ENCODE measurements at places on chromosomes 5 and 9.

DNA sequence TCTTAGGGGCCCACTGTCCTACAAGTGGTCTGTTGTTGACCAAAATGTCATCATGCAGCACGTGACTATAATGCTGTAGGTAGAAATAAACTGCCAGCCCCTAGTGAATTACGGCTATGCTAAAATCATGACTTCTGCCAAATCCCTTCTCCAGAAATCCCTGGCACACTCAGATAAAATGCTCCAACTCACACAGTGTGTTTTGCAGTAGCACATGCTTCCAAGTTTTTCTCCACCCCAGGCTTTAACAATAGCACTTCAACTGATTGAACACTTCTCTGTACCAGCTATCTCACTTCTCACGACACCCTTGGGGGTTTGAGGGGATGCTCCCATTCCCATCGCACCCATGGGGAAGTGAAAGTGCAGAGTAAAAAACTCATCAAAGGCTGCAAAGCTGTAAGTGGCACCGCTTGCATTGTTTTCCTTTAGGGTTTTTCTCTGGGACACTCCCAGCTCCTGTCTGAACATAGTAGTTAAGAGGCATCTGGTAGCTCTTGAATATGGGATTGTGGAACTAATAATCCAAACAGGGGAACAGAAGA, 151.0 kb upstream of the SLC24A2 start:
- no peak for DNase-seq

- DNase-seq = no peak
Observed at GRCh38 chr5:112480501-112480900, 61.4 kb upstream of the EPB41L4A start.

DNA sequence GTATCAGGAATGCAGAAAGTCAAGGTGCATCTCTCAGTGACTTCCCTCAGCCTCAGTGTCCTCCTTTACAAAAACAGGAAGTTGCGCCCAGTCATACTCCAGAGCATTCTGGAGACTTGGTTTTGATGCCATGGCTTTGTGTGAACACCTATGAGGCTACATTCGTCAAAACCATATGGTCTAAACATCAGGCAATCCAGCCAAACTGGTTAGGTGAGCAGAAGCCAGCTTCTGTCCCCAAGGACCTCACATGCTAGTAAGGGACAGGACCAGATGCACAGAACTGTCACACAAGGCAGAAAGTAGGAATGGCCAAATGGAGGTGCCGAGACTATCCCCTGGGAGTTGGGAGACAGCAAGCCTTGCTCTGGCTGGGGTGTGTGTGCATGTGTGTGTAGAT, 217.2 kb downstream of the MELK start:
- no peak for DNase-seq

DNA sequence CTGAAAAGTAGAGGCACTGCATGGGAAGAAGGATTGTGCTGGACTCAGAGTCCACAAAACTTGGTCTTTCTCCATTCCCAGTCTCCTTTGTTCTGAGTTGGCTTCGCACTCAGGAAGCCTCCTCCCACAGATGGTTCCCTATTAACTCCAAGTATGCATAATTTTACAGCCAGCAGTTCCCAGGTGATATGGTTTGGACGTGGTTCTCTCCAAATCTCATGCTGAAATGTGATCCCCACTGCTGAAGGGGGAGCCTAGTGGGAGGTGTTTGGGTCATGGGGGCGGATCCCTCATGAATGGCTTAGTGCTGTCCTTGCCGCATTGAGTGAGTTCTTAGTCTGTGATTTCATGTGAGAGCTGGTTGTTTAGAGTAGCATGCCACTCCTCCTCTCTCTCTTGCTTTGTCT, 86.6 kb downstream of the FEM1C start:
- DNase-seq = no peak

DNA sequence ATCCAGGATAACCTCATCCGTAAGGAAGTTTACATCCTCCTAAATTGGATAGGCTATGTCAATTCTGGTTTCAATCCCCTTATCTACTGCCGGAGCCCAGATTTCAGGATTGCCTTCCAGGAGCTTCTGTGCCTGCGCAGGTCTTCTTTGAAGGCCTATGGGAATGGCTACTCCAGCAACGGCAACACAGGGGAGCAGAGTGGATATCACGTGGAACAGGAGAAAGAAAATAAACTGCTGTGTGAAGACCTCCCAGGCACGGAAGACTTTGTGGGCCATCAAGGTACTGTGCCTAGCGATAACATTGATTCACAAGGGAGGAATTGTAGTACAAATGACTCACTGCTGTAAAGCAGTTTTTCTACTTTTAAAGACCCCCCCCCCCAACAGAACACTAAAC, 1.3 kb downstream of the ADRB2 start:
- DNase-seq = no peak

DNA sequence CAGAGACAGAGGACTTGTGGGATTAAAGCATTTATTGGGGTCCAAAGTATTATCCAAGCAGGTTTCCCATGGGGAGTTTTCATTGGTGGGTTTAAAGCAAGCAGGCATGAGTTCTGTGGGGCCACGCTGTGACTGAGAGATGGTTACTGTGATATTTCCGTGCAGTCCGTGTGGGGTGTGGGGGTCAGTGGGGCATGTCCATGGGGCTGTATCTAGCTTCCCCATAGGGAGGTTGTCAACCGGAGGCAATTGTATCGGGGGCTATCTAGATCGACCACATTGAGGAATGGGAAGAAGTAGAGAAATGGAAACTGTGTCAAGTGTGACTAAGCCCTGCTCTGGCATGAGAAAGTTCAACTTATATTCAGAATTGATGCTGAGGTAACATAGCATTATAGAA, 7.1 kb upstream of the RPS23 start:
- DNase-seq = no peak

GRCh38 chr5:180334751-180335613, 18.2 kb downstream of the GFPT2 start:
- no peak for DNase-seq
